PC-3 (cell line): ENCODE measurements at places on chromosomes 12 and 14. TPM values are rescaled to one million over a fixed set of nuclear protein-coding genes. Genes with fewer than 3 reads are reported as not detected.

The HOXC13 gene
- 7.8 and 9.0 TPM in 2 replicates for total RNA-seq

The GZMB gene
- total RNA-seq, result not detected in 2 replicates

The CLMN gene
- total RNA-seq, result 3.5 and 3.7 TPM in 2 replicates

The HOXC10 gene
- 0.69 and 2.9 TPM in 2 replicates for total RNA-seq

The BEGAIN gene
- 3.5 and 3.8 TPM in 2 replicates for total RNA-seq

The RNASE7 gene
- total RNA-seq, result not detected in 2 replicates

The TCL1A gene
- not detected in 2 replicates for total RNA-seq

The NGB gene
- not detected in 2 replicates for total RNA-seq

The SLC6A15 gene
- not detected in 2 replicates for total RNA-seq

The TAS2R19 gene
- not detected in 2 replicates for total RNA-seq

The GPD1 gene
- total RNA-seq, result 0.11 and 0.40 TPM in 2 replicates

The SYCP3 gene
- total RNA-seq, result not detected in 2 replicates

The KRT2 gene
- total RNA-seq, result 0.23 TPM in 1 of 2 replicates, not detected in the other

The EPYC gene
- not detected in 2 replicates for total RNA-seq

The FERMT2 gene
- 29.1 and 38.6 TPM in 2 replicates for total RNA-seq

The FZD10 gene
- total RNA-seq, result not detected in 2 replicates

The ANKRD33 gene
- total RNA-seq, result not detected in 2 replicates

The NINJ2 gene
- not detected in 2 replicates for total RNA-seq

The COX8C gene
- not detected in 2 replicates for total RNA-seq

The TMX1 gene
- 56.6 and 61.7 TPM in 2 replicates for total RNA-seq

The RITA1 gene
- 66.8 and 71.6 TPM in 2 replicates for total RNA-seq

The LMNTD1 gene
- total RNA-seq, result not detected in 2 replicates

The VRTN gene
- not detected in 2 replicates for total RNA-seq

The MYL6B gene
- 153 and 178 TPM in 2 replicates for total RNA-seq

The FAM90A1 gene
- total RNA-seq, result not detected in 2 replicates

The SNAPC1 gene
- 26.7 and 27.3 TPM in 2 replicates for total RNA-seq

The RNF212B gene
- not detected in 2 replicates for total RNA-seq

The SIX1 gene
- 16.5 and 18.2 TPM in 2 replicates for total RNA-seq

The SLC25A47 gene
- total RNA-seq, result 0.07 TPM in 1 of 2 replicates, not detected in the other

The RPGRIP1 gene
- total RNA-seq, result 0.33 TPM in 1 of 2 replicates, not detected in the other

The CD27 gene
- total RNA-seq, result not detected in 2 replicates

The OTOGL gene
- total RNA-seq, result 0.44 and 3.1 TPM in 2 replicates

The RPL10L gene
- total RNA-seq, result not detected in 2 replicates

The AMDHD1 gene
- total RNA-seq, result 0.80 and 1.5 TPM in 2 replicates

The CDH24 gene
- 14.8 and 16.4 TPM in 2 replicates for total RNA-seq

The APOLD1 gene
- total RNA-seq, result 2.8 and 3.5 TPM in 2 replicates

The USP44 gene
- not detected in 2 replicates for total RNA-seq

The ATP5F1B gene
- 981 and 1,046 TPM in 2 replicates for total RNA-seq

The AKAP6 gene
- 1.5 and 2.8 TPM in 2 replicates for total RNA-seq

The KCNA1 gene
- not detected in 2 replicates for total RNA-seq

The TOMM20L gene
- not detected in 2 replicates for total RNA-seq

The C12orf60 gene
- total RNA-seq, result 0.29 and 0.47 TPM in 2 replicates

The CDK2 gene
- 63.0 and 68.2 TPM in 2 replicates for total RNA-seq

The RTN1 gene
- total RNA-seq, result 0.40 TPM in 1 of 2 replicates, not detected in the other

The ANO2 gene
- not detected in 2 replicates for total RNA-seq

The CELA1 gene
- not detected in 2 replicates for total RNA-seq

The HPD gene
- not detected in 2 replicates for total RNA-seq

The OTX2 gene
- not detected in 2 replicates for total RNA-seq

The ENO2 gene
- total RNA-seq, result 30.2 and 35.2 TPM in 2 replicates

The TPH2 gene
- total RNA-seq, result not detected in 2 replicates

The RNASE3 gene
- not detected in 2 replicates for total RNA-seq

The KRT77 gene
- total RNA-seq, result not detected in 2 replicates

The CLEC1B gene
- not detected in 2 replicates for total RNA-seq

The TSHR gene
- not detected in 2 replicates for total RNA-seq

The RNASE2 gene
- total RNA-seq, result not detected in 2 replicates

The ESPL1 gene
- total RNA-seq, result 31.6 and 37.3 TPM in 2 replicates
